ENCODE measurements at places on chromosomes 5 and 9.
A peak's percentile ranks its signal among the peaks of the same experiment; 100 is the strongest.

GRCh38 chr9:37942621-37943344, 38.9 kb upstream of the SLC25A51 start:
- no peak for DNase-seq

GRCh38 chr5:149912226-149912871, 32.2 kb downstream of the PDE6A start:
- no peak for DNase-seq

- DNase-seq: no peak
Measured at GRCh38 chr9:107547303-107547702, 57.7 kb upstream of the KLF4 start.

GRCh38 chr9:77019926-77020412, 514 bp downstream of the FOXB2 start:
- peak; percentile 4 for DNase-seq

GRCh38 chr5:108276187-108277050, 105.5 kb downstream of the FBXL17 start:
- no peak for DNase-seq

- DNase-seq: no peak
Measured at GRCh38 chr9:132770770-132771310, 100.6 kb downstream of the GTF3C4 start.

- peak; percentile 53 for DNase-seq
Measured at GRCh38 chr9:131500377-131500776, 2.3 kb upstream of the POMT1 start.

- DNase-seq: no peak
Measured at GRCh38 chr9:32306006-32306405, 78.4 kb upstream of the ACO1 start.

DNA sequence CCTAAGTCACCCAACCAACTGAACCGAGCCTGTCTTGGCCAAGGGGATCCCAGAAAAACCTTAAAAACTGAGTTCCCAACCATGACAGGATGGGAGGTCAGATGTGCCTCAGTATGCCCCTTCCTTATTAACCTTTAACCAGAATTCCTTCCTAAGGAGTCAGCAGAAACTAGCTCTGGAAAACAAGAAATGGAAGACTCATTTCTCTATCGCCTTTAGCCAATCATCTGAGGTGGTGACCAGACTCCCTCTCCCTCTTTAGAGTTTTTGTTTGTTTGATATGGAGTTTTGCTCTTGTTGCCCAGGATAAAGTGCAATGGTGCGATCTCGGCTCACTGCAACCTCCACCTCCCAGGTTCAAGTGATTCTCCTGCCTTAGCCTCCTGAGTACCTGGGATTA, 37.5 kb downstream of the SLC28A3 start:
- DNase-seq: no peak

DNA sequence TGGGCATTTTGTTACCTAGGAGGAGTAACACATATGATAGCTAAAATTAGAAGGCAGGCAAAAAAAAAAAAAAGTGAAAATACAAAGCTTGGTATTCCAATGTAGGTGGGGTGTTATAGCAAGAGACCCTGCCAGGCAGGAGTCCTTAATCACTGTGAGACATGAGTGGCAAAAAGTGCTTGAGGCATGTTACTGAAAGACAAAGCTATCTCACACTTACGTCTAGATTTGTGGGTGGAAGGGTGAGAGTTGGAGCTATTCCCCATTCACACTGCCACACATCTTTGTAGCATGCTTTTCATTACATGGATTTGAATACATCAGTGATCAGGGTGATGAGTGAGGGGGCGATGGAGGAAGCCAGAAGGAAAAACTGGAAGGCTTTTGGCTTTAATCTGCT, 2.6 kb upstream of the PLPPR1 start:
- DNase-seq: no peak

GRCh38 chr5:163789870-163790269, 284.5 kb downstream of the MAT2B start:
- DNase-seq: no peak

- no peak for DNase-seq
Measured at GRCh38 chr9:86494644-86495111, 140.5 kb upstream of the TUT7 start.

DNA sequence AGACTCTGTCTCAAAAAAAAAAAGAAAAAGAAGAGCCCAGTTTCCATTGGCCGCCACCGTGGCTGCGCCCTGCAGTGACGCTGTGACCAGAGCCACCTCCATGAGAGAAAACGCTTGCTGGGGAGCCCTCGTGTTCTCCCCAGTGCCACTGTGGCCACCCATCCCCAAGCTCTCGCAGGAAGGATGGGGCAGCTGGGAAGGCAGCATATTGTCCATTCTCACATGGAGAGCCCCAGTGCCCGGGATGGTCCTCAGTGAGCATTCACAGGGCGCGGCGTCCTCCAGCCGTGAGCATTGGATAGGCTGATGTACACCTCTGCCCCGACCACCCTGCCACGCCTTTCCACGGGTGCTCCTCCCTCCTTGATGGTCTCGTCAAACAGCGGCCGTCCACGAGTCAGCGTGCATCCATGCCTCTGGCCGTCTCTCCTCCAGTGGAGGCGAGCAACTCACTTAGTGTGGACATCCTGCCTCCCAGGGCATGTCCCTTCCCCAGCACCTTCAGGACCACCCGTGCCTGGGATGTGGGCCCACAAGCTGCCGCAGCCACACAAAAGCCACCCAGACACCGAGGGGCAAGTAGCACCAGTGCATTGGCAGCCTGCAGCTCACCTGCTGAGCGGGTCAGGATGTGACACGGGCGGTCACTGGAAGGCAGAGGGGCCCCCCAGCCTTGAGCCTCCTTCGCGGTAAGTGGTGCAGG, 23.4 kb upstream of the SLC6A19 start:
- DNase-seq: no peak

GRCh38 chr5:759111-759751, 25.3 kb downstream of the ZDHHC11B start:
- no peak for DNase-seq

GRCh38 chr9:69829484-69829883, 8.9 kb downstream of the CFAP95 start:
- DNase-seq: no peak

- no peak for DNase-seq
Measured at GRCh38 chr9:93549611-93550010, 26.8 kb upstream of the PHF2 start.

GRCh38 chr9:128787659-128788058, 606 bp downstream of the TBC1D13 start:
- DNase-seq: no peak

- DNase-seq: no peak
Measured at GRCh38 chr9:2800394-2801179, 43.3 kb downstream of the PUM3 start.

DNA sequence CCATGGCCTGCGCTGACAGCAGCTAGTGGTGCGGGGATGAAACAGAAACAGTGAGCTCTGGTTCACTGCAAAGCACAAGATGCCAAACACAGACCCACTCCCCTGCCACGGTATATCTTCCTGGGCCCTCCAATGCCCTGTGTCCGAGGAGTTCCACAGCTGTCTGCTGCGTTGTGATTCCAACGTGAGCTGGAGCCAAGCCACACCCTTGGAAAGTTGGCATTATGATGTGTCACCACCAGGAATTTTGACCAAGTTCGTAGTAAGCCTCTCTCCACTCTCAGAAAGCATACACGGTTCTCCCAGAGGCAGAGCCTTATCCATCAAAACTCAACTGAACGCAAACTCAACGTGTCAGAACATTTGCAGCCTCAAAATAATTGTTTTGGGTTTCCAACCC, 55.6 kb downstream of the MACROH2A1 start:
- DNase-seq: no peak

- no peak for DNase-seq
Measured at GRCh38 chr5:157381746-157382145, 78.3 kb upstream of the NIPAL4 start.

GRCh38 chr5:42632354-42632900, 124.2 kb upstream of the CCDC152 start:
- DNase-seq: no peak

DNA sequence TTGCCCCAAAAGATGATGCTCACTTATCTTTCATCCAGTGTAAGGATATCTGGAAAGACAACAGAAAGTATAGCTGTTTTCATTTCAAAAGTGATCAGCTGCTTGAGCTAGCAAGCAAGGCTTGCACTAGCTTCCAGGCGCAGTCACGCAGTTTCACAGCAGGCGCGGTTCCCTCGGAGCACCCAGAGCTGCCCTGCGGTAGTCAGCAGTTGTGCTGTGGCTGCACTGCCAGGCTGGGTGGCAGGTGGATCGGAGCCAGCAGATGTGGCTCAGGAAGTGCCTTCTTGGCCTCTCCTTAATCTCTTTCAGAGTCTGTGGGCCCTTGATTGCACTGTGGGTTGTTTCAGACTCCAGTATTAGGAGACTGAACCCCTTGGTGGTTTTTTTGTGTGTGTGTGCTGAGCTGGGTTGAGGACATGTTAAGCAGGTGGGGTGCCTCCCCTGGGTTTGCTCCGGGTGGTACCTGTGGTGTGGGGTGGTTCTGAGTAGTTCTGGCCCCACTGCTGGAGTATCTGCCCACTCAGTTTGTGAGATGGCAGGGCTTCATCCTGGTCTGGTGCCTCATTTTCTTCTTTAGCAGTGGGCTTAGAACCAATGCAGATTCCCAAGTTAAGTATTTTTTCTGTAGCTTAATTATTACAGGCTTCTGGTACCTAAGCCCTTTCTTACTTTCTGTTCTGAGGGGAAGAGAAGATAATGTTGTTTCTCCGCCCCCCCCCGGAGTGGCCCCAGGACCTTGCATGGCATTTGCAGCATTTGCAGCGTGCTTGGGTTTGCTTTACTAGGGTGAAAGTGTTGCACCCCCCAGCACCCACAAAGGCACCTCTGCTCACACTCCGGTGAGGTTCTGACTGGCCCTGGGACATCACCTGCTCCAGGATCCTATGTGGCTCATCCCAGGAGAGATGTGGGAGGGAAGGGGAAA, 16.4 kb downstream of the TENT4A start:
- DNase-seq: no peak

GRCh38 chr5:34526682-34527305, 129.3 kb upstream of the RAI14 start:
- DNase-seq: no peak

- DNase-seq: no peak
Measured at GRCh38 chr5:33340195-33340594, 100.6 kb upstream of the TARS1 start.

GRCh38 chr5:4275232-4275631, 679.6 kb downstream of the IRX1 start:
- DNase-seq: no peak

DNA sequence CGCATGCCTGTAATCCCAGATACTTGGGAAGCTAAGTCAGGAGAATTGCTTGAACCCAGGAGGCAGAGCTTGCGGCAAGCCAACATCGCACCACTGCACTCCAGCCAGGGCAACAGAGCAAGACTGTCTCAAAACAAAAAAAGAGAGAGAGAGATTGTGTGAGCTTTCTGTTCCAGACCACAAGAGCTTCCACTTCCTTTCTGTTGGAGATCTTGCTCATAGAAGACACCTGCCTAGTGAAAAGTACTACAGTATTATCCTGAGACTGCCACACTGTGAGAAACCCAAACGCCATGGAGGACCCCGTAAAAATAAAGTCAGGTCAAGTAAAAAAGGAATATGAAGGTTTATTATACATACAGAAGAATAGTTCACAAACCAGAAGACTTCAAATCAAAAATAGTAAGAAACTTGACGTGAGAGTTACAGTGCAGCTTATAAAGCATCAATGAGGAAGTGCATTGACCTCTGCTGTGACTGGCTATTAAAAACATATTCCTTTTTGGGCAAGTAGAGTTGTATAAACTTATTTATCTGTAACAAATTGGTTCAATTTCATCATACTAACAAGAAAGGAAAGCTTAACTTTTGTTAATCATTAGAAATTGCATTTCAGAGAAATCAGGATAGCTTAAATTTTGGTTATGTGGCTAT, 4.3 kb upstream of the EMB start:
- DNase-seq: no peak

DNA sequence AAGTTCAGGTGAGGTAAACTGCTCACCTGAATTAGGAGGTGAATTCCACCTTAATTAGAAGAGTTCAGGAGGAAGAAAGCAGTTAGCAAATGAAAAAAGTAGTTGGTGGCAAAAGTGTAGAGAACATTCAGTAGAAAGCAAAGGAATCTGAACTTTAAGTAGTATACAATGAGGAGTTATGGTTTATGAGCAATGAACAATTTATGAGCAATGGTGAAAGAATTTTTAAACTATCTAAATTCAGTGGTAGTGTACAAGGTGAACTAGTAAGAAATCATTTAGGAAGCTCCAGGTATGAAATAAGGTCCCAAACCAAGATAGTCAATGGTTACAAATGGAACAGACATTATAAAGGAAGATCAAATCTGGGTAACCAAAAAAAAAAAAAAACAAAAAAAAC, 3.1 kb downstream of the CETN3 start:
- DNase-seq: no peak

DNA sequence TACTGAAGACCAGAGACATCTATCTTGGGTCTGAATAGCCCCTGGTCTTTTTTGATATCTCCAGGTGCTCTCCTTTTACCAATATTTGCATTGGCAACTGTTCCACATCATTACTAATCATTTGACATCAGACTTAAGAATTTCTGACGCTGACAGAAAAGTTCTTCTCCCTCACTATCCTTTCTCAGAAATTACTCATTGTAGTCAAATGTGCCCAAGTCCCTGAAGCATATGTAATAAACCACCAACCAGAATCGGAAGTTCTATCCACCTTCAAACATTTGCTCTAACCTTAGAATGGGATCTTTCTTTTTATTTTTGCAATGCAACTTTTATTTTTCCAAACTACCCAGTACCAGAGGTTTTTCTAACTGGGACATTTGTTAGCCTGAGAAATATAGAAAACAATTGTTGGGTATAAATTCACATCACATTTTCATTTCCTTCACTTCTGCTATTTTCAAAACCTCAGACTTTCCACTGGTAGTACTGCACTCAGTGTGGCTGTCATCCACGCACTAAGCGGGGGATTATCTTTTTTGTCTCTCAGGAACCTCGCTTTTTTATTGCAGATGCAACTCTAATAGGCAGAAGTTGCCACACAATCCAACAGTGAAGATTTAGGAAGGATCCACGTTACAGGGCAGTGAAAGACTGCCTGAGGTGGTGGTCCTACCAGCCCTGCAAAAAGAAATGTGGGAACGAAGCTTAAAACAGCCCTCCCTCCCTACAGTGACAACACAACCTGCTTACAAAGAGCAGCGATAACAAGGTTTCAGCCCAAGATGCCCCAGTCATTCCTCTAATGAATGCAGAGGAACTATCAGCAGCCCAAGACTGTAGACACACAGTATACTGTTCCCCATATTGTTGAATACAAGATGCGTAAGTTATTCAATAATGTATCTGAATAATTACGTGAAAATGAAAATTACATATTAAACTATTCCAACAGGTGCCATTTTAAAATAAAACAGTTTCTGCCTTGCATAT, 201.2 kb downstream of the EBF1 start:
- no peak for DNase-seq
